KG1 (cell line): ENCODE measurements at places on chromosomes 6 and 20.

DNA sequence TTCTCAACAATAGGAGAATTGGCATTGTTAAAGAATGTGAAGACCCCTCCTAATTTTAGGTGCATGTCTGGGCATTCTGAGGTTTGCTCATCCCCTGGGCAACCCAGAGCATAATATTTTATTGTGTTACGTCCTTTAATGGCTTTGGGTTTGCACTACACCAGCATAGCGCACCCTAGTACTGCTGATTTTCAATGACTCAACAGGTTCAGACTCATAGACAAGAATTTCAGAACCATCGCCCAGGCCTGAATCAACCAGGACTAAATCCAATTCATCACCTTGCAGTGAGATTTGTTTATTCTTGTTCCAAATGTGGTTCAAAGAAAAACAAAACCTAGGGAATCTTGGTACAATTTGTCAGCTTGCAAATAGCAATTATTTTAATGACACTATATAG is 137.8 kb upstream of the PHACTR1 start:
- no peak for DNase-seq

GRCh38 chr6:129314575-129314974 is 395.4 kb downstream of the ARHGAP18 start:
- DNase-seq: no peak

DNA sequence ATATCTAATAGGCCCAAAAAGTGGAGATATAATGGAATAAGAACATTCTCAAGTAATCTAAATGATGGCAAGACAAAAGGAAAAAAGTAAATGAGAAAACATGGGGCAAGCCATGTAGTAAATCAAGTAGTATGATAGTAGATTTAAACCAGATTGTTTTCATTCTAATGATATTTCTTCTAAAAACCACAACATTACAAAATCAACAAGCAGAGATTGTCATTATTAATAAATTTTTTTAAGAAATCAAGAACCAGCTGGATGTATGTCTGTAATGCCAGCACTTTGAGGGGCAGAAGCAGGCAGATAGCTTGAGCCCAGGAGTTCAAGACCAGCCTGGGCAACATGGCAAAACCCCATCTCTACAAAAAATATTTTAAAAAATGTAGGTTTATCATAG is 155.0 kb downstream of the RNGTT start:
- no peak for DNase-seq

DNA sequence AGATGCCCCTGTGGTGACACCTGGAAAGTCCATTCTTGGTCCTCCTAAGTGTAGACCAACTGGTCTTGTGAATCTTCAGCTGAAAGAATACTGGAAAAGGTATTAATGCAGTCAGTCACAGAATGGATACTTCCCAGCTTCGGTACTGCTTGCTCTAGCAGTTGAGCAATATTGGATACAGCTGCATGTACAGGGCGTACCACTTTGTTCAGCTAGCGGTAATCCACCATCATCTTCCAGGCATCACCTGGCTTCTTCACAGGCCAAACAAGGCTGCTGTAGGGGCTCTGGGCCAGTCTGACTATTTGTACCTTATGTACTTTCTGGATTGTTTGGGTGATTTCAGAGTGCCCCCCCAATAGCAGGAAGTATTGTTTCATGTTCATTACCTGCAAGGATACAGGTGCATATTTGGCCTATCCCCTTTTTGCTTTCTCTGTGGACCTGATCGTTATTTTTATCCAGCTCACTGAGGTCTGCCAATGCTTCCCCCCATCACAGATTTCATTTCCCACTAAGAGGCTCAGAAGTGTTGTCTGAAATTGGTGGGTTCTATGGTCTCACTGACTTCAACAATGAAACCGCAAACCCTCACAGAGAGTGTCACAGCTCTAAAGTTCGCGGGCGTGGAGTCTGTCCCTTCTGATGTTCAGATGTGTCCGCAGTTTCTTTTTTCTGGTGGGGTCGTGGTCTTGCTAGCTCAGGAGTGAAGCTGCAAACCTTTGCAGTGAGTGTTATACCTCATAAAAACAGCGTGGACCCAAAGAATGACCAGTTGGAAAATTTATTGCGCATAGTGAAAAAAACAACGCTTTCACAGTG is 52.2 kb downstream of the TRIM27 start:
- no peak for DNase-seq

DNA sequence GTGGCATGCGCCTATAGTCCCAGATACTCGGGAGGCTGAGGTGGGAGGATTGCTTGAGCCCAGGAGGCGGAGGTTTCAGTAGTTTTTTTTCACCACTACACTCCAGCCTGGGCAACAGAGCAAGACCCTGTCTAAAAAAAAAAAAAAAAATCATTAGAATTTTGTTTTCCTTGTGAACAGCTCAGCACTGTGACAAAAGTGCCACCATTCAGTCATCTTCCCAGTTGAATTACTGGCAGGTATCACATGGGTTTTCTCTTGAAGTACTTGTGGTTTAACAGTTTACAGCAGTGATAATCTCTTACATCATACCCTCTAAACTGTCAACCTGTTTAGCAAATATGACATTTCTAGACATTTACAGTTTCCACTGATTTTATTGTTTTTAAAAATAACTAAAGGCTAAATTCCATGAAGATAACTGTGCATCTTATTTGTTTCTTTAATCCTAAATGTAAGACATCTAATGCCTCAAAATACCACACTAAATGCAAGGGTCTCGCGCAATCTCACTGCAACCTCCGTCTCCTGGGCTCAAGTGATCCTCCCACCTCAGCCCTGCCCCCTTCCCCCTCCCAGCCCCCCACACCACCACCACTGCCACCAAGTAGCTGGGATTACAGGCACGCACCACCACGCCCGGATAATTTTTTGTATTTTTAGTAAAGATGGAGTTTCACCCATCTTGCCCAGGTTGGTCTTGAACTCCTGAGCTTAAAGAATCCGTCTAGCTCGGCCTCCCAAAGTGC is 7.0 kb downstream of the TRPC4AP start:
- DNase-seq: no peak

DNA sequence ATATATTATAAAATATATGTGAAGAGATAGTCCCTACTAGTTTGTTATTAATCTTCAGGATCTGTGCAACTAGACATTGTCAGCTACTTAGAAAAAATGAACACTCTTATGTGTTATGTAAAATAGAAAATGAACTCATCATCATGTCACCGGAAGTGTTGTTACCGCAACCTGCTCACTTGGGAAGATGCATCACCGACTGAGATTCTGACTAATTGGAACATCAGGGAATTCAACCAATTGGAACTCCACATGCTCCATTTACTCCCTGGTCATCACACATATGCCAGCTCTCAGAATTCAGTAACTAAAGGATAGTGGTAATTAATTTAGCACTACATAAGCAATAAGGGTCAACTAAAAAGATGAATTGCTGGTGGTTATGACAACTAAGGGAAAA is 16.7 kb upstream of the B3GAT2 start:
- DNase-seq: no peak

- DNase-seq: no peak
These were observed 25.5 kb upstream of the OCSTAMP start for GRCh38 chr20:46575937-46576461.

DNA sequence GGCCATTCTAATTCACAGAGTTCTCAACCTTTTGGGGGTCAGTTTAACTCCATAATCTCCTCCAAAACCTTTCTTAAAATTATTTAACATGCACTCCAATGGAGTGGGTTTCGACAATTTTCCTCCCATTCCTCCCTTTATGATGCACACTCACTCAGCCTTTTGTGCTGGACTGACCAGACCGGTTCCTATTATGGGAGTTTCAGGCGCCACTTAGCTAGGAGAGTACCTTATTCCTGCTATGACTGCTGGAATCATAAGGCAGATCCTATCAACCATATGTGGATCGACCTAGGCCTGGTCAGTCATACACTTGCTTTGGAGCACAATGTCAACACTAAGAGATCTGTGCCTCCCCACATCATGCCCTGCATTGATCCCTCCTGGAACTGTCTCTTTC is 63.9 kb upstream of the MOCS1 start:
- no peak for DNase-seq

DNA sequence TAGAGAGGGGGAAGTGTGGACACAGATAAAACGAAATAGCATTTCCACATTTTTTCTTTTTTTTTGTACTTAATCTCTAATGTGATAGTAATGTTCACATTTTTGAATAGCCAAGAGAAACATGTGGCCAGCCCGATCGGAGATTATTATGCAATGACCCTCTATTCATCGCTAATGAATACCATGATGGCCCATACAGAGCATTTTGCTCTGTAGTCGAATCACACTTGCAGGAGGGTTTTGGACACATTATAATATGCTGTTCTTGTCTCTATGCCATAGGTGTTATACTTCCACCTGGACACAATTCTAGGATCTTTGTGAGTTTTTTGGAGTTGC is 60.1 kb downstream of the MTHFD1L start:
- no peak for DNase-seq

DNA sequence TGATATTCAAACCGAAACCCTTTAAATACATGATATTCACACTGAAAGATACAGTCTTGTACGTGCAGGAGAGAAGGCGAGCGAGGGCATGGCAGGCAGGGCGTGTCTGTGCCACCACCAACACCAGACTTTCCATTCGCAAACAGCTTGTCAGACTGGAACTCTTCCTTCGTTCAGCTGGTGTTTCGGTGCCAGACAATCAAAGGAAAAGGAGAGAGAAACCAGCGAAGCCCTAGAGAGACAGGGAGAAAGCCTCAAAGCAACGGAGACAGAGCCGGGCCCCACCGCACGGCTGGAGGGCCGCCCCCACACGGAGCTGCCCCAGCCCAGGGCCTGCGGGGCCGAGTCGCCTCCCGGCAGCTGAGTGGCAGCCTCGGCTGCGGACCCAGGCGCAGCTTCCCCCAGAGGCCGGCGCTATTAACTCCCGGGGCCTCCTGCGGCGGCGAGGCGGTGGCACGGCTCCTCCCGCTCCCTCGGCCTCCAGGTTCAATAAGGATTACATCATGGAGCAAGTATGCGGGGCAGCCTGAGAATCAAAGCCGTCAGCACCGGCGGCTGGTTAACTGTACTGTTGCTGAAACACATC is 32.1 kb upstream of the NR2E1 start:
- no peak for DNase-seq

- no peak for DNase-seq
These were observed 42.8 kb downstream of the PFDN4 start for GRCh38 chr20:54250691-54251090.

GRCh38 chr6:82259389-82259788 is 11.8 kb upstream of the IBTK start:
- DNase-seq: no peak

DNA sequence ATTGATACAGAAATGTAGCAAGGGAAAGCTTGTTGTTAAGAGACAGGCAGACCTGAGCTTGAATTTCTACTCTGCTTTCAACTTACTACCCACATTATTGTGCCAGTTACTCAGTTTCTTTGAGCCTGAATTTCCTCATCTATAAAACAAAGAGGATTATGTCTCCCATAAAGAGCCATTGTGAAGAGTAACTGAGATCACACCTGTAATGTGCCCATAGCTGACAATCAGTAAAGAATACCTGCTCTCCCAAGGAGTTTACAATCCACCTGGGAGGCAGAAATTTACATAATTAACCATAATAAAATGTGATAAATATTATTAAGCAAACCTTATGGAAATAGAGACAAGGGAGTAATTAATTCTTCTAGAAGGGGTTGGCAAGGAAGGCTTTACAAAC is 204.9 kb downstream of the EPM2A start:
- DNase-seq: no peak

- no peak for DNase-seq
These were observed 2.0 kb upstream of the TPBG start for GRCh38 chr6:82361631-82362030.

DNA sequence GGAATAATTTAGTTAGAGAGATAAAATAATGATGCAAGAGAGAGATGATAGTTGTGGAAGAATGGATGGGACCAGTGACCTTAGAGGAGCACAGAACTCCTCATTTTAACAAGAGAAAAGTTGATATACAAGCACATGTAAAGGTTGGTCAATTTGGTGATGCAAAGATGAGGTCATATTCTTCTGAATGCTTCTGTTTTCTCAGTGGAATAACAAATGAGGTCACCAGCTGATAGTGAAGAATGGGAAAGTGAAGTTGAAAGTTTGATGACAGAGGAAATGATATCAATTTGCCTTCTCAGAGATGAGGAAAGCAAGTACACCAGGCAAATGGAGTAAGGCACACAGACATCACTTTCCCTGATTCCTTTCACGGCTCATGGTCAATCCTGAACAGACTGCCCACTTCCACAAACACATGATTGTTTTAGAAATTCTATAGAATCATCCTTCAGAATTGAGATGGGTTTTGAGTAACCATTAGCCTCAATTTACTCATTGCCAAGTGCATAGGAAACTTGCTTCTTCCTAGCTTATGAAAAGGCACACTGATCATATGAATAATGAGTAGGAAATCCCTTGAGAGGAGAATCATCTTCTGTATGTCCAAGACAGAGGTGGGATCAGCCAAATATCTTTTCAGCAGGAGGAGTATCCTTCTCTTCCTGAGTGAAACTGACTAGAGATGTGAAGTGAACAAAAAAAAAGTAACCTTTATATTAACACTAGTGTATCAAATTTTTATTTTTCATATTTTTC is 82.4 kb upstream of the TCF21 start:
- no peak for DNase-seq

- DNase-seq: no peak
These were observed 616 bp downstream of the TUBB start for GRCh38 chr6:30720738-30721197.
